A549 treated with DMSO at 1 μM for 4 hours (cell line): ENCODE measurements at places on chromosomes 13 and 19. TPM values are rescaled to one million over a fixed set of nuclear protein-coding genes. Genes with fewer than 3 reads are reported as not detected.

Gene FSD1
- 7.5 to 8.4 TPM (median 7.8 TPM) in 5 replicates for total RNA-seq

Gene KLK3
- total RNA-seq, result not detected in 5 replicates

Gene PLIN5
- total RNA-seq, result 0.11 to 0.18 TPM (median 0.14 TPM) in 4 of 5 replicates, not detected in the other

Gene OR4F17
- not detected in 5 replicates for total RNA-seq

Gene KIR2DL1
- not detected in 5 replicates for total RNA-seq

Gene CGB8
- 3.5 to 6.0 TPM (median 4.8 TPM) in 5 replicates for total RNA-seq

Gene CYP2S1
- 25.7 to 32.0 TPM (median 28.7 TPM) in 5 replicates for total RNA-seq

Gene NCR1
- not detected in 5 replicates for total RNA-seq

Gene MKNK2
- 30.2 to 55.5 TPM (median 51.8 TPM) in 5 replicates for total RNA-seq

Gene S1PR5
- total RNA-seq, result 2.1 to 2.9 TPM (median 2.6 TPM) in 5 replicates

Gene PPP1R13L
- 30.2 to 35.2 TPM (median 31.0 TPM) in 5 replicates for total RNA-seq

Gene MBD3L2
- not detected in 5 replicates for total RNA-seq

Gene LILRA1
- not detected in 5 replicates for total RNA-seq

Gene ZNF554
- total RNA-seq, result 0.55 to 1.1 TPM (median 1.0 TPM) in 5 replicates

Gene ARGLU1
- 31.4 to 36.7 TPM (median 34.0 TPM) in 5 replicates for total RNA-seq

Gene EPN1
- 135 to 217 TPM (median 182 TPM) in 5 replicates for total RNA-seq

Gene PDX1
- 0.06 to 0.14 TPM (median 0.07 TPM) in 3 of 5 replicates, not detected in the others for total RNA-seq
